ENCODE measurements at places on chromosomes 13 and 19.

DNA sequence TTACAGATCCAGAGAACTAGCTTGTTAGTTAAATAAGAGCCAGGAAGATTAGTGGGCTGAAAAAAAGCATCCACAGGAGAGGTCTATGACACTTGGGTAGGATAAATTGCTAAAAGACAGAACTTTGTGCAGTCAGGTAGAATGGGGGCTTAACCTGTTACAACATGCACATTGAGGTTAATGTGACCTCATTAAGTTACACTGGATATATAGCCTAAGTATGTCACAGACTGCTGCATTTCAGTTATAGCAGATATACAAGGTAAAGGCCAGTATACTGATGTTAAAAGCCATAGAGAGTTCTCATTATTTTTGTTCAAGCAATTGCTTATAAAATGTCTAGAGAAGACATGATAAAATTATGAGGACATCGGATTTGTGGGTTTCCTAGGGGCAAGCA is 1179.9 kb upstream of the PCDH9 start:
- DNase-seq, result no peak

GRCh38 chr19:18429717-18430416 is 8.1 kb downstream of the ISYNA1 start:
- no peak for DNase-seq

- no peak for DNase-seq
Observed at GRCh38 chr19:58354478-58355030, 1.3 kb upstream of the A1BG start.

DNA sequence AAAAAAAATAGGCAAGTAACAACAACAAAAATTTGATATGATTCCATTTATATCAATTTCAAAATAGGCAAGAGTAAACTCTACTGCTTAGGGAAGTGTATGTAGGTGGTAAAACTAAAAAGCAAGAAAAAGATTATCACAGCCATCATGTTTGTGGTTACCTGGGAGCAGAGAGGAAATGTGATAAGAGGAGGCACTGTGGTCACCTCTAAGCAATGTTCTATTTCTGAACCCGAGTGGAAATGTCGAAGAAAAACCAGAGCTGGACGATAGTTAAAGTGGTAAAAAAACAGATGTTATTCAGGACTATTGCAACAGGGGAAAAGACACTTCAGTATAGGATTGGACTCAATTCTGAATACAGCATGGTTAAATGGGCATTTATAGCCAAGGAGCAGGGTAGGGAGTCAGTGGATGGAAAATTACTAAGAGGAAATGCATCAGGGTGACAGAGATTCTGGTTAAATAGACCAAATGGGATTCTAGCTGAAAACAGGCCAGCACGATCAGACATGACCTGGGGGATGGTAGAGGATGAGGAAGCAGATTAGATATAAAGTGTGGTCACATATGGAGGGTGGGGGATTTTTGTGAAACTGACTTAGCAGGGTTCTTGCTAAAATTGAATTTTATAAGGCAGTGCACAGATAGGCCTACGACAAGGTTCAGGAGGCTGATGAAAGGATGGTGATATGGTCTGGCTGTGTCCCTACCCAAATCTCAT is 6.0 kb upstream of the TEX30 start:
- no peak for DNase-seq

DNA sequence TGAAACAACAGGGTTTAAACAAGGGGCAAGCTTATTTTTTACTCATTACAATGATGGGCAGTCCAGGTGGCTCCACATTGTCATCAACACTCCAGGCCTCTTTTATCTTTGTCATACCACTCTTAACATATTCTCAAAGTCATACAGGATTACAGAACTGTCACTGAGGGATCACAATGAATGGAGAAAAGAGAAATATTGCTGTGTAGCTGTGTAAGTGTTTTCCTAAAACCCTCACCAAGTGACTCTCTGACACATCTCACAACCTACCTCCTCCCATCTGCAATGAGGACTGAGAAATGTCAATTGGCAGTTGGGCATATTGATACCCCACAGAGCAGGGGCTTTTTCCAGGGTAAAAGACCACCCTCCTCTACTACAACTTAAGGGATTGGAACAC is 562.1 kb downstream of the TBC1D4 start:
- DNase-seq, result no peak

DNA sequence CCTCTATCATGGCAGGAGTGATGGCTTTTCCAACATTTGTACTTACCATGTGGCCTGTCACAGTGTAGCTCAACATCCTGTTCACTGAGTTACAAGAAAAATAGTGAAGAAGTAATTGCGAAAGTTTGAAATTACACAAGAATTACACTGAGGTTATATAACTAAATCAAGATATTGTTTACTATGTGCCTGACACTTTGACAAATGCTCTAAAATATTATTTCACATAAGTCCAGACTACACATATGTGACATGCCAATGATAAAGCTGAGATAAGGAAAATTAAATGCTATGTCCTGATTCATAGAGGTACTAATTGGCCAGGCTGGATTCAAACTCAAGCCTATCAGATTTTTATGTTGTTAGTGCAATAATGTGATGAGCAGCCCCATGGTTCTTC is 451.7 kb downstream of the PCDH9 start:
- DNase-seq, result no peak

- no peak for DNase-seq
Observed at GRCh38 chr19:51339313-51339686, 2.6 kb downstream of the VSIG10L start.

GRCh38 chr13:46379611-46380010 is 7.4 kb downstream of the RUBCNL start:
- DNase-seq, result no peak

DNA sequence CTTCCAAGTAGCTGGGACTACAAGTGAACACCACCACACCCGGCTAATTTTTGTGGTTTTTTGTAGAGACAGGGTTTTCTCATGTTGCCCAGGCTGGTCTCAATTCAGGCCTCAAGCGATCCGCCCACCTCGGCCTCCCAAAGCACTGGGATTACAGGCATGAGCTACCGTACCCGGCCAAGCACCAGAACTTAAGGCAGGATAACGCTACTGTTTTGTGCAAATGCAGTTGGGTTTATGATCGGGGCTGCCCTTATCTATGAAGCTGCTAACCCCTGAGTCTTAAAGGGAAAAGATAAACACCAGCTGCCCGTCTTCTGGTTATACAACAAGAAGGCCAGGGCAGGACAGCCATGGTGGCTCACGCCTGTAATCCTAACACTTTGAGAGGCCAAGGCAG is 12.6 kb upstream of the TM6SF2 start:
- DNase-seq, result no peak

DNA sequence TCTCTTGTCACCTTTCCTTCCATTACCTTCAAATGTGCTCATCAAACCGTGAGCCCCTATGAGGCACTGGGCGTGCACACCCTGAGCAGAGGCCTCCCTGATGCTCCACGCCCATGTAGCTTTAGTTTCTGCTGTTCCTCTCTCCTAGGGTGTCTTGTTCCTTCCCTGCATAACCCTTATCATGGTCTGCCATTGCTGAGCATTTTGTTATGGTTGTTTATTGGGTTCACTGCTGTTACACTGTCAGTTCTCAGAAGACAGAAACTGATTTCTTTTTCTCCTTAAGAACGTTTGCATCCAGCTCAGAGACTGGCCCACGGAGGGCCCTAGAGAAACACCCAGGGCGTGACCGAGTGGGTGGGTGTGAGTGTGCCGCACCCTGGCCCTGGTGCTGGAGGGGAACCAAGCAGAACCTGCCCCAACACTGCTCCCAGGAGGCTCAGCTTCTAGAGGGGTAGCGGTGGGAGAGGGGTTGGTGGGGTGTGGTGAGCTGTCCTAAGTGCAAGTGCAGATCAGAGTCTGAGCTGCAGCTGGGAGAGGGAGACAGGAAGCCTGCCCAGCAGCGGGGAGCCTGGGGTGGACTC is 61.4 kb upstream of the URI1 start:
- DNase-seq, result no peak

DNA sequence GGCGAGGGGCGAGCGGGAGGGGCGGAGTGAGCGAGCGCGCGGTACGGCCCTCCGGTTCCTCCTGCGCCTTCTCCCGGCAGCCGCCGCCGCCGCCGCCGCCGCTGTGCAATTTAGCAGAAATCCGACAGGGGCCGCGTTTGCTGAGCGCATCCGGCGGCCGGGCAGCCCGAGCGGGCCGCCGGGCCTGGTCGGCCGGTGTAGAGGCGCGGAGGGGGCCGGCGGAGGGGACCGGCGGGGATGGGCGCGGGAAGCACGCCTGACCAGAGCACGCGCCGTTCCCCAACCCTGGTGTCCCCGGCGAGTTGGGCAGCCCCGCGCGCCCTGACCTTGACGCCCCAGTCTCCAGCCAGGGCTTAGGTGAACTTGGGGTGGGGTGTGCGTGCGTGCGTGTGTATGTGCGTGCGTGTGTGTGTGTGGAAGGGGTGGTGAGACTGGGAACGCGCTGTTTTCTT is 144.5 kb upstream of the ZNF536 start:
- DNase-seq, result no peak

- DNase-seq, result no peak
Observed at GRCh38 chr19:16095071-16095571, 16.6 kb upstream of the RAB8A start.

- DNase-seq, result no peak
Observed at GRCh38 chr13:104253063-104253680, 1187.0 kb upstream of the SLC10A2 start.

DNA sequence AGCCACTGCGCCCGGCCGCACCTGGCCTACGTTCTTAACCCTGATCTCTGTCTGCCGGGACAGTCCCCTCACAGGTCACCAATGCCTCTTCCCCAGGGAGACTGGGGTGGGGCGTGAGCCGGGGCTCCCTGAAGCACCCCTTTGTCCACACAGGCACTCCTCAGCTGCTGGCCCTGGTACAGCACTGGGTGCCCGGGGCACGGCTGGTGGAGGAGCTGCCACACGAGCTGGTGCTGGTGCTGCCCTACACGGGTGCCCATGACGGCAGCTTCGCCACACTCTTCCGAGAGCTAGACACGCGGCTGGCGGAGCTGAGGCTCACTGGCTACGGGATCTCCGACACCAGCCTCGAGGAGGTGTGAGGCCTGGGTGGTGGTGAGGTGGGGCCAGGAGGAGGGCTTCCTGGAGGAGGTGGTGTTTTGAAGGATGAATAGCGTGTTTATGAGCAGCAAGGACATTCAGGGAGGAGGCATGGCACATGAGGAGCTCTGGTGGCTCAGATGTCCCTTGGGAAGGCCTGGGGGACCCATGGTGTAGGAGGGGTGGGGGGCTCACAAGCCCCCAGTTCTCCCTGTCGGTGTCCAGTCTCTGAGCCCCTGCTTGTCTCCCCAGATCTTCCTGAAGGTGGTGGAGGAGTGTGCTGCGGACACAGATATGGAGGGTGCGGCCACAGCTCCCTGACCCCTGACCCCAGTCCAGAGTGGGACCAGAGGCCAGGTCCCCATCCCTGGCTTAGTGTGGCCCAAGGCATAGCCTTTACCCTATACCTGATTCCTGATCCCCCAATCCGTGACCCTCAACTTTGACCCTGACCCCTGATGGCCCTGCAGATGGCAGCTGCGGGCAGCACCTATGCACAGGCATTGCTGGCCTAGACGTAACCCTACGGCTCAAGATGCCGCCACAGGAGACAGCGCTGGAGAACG is 13.5 kb upstream of the ARHGAP45 start:
- no peak for DNase-seq

DNA sequence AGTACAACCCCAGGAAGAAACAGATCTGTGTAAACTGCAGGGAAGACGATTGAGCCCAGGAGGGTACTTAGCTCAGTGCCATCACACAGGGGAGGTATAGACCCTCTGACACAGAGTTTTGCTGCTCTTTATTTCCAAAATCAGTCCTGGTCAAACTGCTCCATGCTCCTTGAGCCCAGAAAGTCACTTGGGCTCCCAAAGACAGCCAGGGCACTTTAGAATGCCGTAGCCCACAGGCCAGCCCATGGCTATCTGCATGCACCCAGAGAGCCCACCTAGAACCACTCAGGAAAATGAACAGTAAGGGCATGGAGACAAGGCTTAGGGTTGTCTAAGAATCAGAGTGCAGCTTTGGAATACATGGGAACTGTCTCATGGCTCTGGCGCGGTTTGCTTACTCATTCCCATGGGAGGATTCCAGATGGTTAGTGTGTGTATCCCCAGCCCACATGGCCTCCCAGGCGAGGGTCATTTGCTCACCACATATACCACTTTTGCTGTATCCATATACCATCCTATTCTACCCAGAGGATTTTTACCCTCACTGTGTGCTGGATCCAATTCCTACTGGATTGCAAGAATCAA is 14.7 kb upstream of the PDCD5 start:
- no peak for DNase-seq

GRCh38 chr19:15288146-15288963 is 44.0 kb downstream of the BRD4 start:
- no peak for DNase-seq

- no peak for DNase-seq
Observed at GRCh38 chr13:23380534-23380933, 53.0 kb downstream of the SACS start.

Data from vagina (tissue), 2 donors.